ENCODE measurements at places on chromosomes 7 and 10.

DNA sequence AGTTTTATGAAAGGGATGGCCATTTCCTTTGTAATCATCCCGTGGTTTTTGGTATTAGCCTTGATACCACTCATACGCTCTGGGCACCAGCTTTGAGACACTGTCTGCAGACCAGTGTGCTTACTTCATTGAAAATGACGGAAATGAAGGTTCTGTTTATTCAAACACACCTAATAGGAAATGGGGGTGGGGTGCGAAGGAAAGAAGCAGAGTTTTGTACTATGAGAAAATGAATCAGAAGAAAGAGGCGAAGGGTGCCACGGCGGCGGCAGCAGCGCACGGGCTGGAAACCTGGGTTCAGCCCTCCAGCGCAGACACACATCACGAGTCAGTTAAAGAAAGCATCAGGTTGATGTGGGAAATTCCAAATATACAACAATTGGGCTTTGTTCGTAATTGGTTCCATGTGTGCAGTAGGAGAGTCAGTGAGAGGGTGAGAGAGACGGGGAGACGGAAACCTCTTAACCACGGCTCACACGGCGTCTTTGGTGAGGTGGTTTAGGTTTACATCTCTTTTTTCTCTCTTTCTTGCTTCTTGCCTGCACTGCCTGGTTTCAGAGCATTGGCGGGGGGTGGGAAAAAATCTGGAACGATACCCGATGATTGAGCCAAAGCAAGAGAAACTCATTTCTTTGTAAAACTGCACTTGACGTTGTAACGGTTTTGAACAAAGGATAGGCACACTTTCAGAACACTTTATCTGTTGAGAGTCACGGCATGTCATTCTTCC is 321.2 kb downstream of the FRMD4A start:
- no peak for DNase-seq

- no peak for DNase-seq
Observed at GRCh38 chr7:159042581-159043101, 102.0 kb downstream of the VIPR2 start.

- DNase-seq: no peak
Observed at GRCh38 chr7:69184339-69184738, 413.9 kb upstream of the AUTS2 start.

DNA sequence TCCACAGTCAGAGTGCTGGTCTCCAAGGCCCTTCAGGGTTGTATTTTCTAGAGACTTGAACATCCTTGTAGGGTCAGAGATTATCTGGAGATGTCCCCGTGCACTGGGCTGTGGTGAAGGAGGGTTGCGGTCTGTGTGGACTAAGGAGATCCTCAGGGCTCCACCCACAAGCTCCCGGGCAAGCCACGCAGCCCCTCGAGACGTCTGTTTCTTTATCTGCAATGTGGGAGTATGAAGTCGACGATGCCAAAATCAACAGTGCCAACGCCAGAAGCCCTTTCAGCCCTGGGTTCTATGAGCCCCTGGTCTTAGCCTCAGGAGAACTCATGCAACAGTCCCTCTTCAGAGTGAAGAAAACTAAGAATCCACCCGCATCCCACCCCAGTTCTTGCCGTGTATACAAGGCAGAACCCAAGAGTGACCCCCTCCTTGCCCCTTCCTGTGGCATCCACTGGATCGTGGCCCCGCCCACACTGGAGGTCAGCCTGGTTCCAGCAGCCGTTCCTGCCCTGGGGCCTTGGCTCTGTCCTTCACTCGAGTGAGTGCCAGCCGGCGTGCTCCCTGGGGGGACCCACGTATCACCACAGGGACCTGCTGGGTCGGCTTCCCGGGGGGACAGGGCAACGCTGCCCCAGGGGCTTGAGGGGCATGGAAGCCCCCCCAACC is 6.0 kb upstream of the SHH start:
- DNase-seq: no peak

DNA sequence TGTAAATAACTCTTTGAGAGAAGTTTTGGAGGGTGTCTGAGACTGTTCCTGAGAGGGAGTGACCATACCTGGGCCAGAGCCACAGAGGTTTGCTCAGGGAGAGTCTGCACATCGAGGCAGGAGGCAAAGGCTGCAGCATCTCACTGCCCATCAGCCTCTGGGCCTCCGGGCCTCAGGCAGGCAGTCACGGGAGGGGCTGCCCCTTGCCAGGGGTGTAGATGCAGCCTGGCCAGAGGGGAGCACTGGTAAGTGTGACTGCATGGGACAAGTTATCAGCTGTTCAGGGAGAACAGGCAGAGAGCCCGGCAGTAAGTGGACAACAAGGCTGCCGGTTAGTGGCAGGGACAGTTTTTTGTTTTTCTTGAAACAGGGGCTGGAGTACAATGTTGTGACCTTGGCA is 55.9 kb downstream of the ZNF467 start:
- DNase-seq: no peak

Data from NCI-H2107 (cell line).